T-helper 1 cell (primary cell): ENCODE measurements at places on chromosomes 5 and 9.

GRCh38 chr5:63726496-63726895 lies 235.7 kb downstream of the HTR1A start:
- no peak for DNase-seq

- DNase-seq, result no peak
Observed at GRCh38 chr5:140785905-140786686, at the start of gene PCDHA1. Gene PCDHA1, plus strand, starts transcription at chr5:140786140.

- DNase-seq, result no peak
Observed at GRCh38 chr9:567128-567746, 274.3 kb upstream of the DMRT1 start.

- no peak for DNase-seq
Observed at GRCh38 chr9:131255676-131256197, 20.6 kb downstream of the FAM78A start.

GRCh38 chr5:176427971-176428370 lies 11.6 kb upstream of the CLTB start:
- DNase-seq, result no peak

DNA sequence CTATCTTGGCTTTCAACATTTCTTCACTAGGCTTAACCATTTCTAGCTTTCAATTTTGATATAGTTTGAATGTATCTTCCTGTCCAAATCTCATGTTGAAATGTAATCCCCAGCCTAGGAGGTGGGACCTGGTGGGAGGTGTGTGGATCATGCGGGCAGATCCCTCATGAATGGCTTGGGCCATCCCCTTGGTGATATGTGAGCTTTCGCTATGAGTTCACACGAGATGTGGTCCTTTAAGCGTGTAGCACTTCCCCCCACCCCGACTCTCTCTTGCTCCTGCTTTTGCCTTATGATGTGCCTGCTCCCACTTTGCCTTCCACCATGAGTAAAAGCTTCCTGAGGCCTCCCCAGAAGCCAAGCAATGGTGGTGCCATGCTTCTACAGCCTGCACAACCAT lies 40.6 kb downstream of the PHAX start:
- no peak for DNase-seq

- no peak for DNase-seq
Observed at GRCh38 chr9:859251-859650, 17.8 kb downstream of the DMRT1 start.

GRCh38 chr9:107131108-107131799 lies 151.8 kb upstream of the RAD23B start:
- no peak for DNase-seq

DNA sequence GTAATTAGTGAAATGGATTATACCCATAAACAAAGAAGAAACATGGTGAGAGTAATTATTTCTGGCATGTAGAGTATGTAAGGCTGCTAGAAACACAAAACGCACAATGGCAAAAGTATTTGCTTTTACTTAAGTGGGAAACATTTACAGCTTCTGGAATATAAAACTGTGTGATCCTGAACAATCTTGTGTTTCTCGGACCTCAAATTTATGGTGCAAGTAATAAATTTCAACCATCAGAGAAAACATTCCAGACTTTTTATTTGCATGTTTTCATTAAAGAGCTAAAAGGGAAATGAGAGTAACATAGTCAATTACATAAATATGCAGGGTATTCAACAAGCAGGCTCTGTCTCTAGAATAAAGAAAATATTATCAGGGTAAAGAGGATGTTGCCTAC lies 17.2 kb upstream of the PRR16 start:
- no peak for DNase-seq

DNA sequence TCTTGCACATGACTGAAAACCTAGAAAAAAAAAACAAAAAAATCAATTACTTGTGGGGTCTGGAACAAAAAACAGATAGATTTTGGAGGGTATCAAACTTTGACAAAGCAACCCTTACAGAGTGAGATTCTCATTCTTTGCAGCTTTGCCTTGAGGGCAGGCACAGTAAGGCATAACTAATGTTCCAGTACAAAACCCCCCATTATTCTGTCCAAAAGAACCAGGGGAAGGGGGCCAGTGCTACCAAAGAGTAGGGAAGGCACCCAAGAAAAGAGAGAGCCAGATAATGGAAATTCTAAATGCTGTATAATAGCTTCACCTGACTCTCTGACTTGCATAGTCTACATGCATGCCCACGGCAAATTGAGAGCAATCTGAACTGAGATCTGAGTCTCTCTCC lies 12.9 kb downstream of the POLK start:
- DNase-seq, result no peak

DNA sequence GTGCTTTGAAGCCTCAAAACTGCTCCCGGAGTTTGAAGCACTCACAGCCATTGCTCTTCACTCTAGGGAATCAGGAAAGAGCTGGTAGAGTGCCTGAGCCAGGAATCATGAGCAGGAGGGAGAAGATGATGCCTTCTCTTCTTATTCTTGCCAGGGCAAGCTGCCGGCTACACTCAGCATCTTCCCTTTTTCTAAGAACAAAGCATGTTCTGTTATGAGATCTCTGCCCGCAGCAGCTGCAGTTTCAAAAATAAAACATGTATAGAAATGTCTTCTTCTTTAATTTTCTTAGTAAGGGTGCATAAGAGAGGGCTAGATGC lies 57.9 kb upstream of the RICTOR start:
- DNase-seq, result no peak

DNA sequence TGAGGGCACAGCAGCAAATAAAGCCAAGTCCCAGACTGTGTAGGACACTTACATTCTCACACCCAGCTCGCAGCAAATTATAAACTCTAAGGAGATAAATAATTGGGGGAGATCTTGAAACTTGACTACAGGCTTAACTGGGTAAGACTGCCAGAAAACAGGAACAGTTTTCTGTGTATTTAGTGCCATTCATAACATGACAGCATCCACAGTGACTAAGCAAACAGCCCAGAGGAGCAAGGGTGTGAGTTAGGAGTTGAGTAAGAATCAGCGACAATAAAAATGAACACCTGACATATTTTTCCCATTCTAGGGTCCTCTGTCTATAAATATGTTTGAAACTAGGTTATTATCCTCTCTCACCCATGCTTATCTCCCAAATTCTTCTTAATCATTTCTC lies 370.9 kb upstream of the WWC1 start:
- no peak for DNase-seq

- no peak for DNase-seq
Observed at GRCh38 chr5:157214415-157214814, 33.8 kb downstream of the ITK start.

DNA sequence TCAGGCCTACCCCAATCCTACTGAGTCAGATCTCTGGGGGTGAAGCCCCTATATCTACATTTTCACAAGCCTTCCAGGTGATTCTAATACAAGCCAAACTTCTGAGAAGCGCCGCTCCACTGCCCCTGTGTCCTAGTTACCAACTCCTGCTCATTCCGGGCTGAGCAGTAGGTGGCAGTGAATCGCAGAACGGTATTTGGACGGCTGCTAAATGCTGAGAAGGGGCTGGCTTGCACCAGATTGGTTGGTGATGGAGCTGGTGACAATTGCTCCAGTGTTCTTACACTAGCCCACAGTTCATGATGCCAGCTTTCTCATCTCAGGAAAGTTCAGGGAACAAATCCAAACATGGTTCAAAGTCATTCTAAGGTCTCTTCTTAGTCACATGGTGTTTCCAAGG lies 31.1 kb upstream of the FGF1 start:
- no peak for DNase-seq

GRCh38 chr9:91037511-91038482 lies 236.2 kb downstream of the SYK start:
- DNase-seq, result no peak

DNA sequence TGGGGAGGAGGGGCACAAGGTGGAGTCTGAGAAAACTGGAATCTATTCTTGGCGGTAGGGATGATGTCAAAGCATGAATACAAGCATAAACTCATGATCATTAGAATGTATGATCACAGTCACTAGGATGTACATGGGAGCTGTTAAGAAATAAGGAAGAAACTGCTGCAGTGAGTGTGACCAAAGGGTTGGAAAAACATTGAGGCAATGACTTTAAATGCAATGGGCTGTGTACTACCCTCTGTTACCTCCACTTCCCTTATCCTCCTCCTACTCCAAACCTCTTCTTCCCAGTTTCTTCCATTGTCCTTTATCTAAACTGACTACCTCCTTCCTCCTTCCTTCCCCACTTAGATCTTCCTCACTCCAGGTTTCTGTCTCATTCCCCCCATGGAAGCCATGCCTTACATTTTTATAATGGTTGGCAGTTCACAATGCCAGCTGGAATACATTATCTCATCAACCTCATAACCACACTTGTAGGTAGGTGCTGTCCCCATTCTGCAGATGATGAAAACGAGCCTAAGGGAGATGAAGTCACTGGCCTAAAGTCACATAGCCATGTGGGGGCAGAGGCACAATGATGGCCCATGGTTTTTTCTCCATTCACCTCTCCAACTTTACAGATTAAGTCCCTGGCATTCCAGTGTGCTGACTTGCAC lies 21.9 kb upstream of the TNFSF15 start:
- DNase-seq, result no peak

- DNase-seq, result no peak
Observed at GRCh38 chr9:127711831-127712274, 3.6 kb downstream of the PTRH1 start.

GRCh38 chr5:41009232-41009631 lies 61.9 kb downstream of the MROH2B start:
- DNase-seq, result no peak

DNA sequence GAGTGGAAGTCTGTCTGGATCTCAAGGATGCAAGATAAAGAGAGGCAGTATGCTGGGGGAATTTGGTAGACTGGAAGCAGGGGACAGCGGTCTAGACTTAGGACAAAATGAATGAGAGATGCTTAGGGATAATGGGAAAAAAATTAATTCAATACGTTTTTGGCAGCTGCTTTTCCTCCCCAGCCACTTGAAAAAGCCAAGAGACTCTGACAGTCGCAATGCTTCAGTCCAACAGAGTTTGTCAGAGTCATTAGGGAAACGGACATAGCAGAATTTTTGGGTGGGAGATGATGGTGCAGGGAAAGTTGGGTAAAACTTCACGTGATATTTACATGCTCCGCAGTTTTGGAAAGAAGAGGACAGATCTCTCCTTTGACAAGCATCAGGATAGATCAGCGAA lies 129.7 kb downstream of the GOLPH3 start:
- no peak for DNase-seq

- DNase-seq, result no peak
Observed at GRCh38 chr9:95230046-95230445, 87.5 kb downstream of the FANCC start.

DNA sequence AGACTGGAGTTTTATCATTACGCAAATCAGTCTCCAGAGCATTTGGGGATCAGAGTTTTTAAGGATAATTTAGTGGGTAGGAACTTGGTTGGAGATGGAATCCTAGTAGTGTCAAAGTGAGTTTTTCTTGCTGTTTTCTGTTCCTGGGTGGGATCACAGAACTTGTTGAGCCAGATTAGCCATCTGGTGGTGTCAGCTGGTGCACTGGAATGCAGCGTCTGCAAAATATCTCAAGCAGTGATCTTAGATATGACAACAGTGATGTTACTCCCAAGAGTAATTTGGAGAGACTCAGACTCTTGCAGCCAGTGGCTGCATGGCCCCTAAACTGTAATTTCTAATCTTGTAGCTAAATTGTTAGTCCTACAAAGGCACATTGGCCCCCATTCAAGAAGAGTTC lies 1257.8 kb downstream of the MAT2B start:
- DNase-seq, result no peak

GRCh38 chr5:158011422-158011821 lies 152.5 kb upstream of the CLINT1 start:
- DNase-seq, result no peak

DNA sequence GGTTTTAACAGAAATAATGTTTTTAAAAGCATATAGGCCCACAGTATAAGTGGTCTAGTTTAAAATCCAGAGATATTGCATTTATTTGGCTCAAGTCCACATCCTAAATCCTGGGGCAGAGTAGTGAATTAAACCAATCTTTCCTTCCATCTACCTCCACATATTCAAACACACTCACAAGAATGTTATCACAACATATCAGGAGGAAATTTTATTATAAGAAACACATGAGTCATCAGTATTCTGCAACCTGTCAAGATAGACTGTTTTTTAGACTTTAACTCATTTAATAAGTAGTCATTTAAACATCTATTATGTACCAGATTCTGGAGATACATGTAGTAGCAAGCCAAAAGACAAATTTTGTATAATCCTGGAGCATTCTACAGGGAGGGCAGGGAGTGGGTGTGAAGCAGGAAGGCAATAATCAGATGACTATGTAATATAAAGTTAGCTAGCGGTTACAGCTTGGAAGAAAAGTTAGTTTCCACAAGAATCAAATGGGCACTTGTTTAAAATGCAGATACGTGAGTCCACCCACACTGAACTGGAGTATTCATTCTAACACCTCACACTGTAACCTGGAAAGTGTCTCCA lies 187.3 kb upstream of the PIK3R1 start:
- DNase-seq, result no peak

GRCh38 chr5:64163746-64164145 lies 1.9 kb upstream of the RNF180 start:
- DNase-seq, result no peak

GRCh38 chr9:127184641-127185040 lies 62.2 kb upstream of the ANGPTL2 start:
- DNase-seq, result no peak
